ENCODE measurements at places on chromosomes 16 and 17.

DNA sequence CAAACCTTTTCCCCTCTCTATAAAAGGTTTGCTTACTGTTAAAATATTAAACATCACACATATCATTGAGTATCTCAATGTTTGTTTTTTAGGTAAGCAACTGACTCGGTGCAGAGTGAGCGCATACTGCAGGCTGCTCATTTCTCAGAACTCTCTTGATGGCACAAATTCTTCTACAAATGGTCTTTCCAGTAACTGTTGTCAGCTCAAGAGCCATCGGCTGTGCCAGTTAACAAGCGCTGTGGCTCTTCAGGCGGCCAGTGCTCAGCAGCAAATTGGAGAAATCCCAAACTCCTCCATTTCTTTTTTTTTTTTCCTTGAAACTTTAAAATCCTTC lies 8.6 kb downstream of the ABCA3 start:
- no peak for DNase-seq

- no peak for DNase-seq
Measured at GRCh38 chr16:11576427-11577289, 10.1 kb downstream of the LITAF start.

DNA sequence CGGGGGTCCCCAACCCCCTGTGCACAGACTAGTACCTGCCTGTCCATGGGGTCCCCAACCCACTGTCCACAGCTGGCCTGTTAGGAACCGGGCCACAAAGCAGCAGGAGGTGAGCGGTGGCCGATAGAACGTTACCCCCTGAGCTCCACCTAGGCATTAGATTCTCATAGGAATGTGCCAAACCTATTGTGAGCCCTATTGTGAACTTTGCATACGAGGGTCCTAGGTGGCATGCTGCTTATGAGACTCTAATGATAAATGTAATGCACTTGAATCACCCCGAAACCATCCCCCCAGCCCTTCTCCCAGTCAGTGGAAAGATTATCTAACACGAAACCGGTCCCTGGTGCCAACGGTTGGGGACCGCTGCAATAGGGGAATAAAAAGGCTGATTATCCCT lies 1.5 kb downstream of the REXO5 start:
- no peak for DNase-seq

DNA sequence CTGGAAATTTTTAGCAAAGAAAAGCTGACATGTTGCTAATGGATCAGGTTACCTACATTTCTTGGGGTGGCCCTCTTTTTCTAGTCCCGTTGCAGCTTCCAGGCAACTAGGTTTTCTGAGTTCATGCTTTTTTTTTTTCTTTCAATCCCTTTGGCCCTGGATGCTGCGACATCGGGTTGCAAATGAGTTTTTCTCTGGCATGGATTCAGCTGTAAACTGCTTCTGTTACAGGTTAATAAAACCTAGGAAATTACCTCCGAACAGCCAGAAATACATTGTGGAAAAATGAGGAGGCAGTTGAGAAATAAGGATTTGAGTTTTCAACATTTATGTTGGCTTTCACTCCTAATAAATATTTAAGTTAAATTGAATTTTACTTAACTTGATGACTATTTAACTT lies 149.8 kb upstream of the MAF start:
- no peak for DNase-seq

DNA sequence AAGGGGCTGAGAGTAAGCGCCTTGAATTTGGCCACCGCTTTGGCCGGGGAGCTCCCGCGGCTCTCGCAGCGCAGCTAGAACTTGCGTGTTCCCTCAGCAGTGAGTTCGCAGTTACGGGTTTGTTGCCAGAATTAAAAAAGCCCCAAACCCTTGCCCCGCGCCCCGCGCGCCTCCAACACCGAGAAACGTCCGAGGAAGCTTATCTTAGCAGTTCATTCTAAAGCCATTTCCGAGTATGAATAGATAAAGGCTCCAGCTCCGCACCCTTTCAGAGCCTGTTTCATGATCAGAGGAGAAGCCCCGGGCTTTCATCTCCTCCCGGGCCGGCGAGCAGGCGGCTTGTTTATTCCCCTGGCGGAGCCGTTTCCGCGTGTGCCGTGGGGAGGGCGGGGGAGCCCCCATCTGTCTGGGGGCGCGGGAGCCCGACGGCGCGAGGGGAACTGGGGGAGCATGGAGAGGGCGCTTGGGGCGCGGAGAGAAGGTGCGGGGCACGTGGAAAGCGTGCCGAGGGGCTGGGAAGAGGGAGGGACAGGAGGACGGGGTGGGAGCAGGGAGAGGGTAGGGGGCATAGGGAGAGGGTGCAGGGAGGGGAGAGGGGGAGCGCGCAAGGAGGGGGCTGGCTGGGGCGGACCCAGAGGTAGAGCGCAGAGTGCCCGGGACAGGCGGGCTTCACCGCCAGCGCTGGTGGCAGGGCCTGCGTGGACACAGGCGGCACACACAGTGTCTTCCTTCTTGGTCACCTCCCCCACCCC lies 9.9 kb downstream of the TBX4 start:
- DNase-seq: no peak

DNA sequence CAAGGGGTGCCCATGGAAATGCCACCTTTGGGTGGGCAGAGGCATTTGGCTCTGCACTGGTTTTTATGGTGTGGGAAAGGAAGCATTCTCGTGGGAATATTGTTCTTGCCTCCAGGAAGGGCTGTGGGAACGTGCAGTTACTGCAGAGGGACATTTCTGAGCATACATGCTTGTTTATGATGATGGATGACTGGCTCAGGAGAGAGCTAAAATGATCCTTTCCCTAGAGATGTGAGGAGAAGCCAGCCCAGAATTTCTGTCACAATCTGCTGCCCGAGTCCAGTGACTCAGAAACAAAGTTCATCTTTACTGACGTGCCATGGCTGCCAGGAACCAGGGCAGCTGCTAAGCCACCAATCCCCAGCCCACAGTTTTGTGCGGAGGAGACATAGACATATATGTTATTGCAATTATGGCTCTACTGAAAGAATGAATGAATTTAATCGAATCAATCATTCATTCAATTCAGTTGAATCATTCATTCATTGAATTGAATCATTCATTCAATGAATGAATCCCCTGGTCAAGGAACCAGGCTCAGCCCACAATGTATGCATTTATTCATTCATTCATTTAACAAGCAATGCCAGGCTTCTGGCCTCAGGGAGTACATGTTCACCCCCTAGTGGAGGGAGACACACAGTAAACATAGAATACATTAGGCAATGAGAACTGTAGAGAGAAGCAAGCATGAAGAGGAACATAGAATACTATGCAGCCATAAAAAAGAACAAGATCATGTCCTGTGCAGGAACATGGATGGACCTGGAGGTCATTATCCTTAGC lies 414.4 kb upstream of the HSBP1 start:
- DNase-seq: no peak

DNA sequence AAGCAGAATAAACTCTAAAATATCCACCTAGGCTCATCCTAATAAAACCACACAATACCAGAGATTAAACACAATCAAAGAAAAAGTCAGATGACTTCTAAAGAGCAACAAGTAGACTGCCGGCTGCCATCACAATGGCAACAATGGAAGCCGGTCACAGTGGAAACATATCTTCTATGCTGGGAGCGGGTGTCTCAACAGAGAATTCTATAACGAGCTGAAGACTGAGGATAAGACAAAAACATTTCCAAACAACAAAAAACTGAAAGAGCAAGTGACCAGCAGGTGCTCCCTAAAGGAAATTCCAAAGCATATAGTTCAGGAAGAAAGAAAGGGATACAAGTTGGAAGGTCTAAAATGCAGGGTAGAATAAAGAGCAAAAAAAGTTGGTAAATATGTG lies 8.9 kb downstream of the NSMCE1 start:
- no peak for DNase-seq
